ENCODE measurements at places on chromosomes 7 and 10.

GRCh38 chr7:16691241-16691640 lies 45.3 kb downstream of the BZW2 start:
- DNase-seq: no peak

DNA sequence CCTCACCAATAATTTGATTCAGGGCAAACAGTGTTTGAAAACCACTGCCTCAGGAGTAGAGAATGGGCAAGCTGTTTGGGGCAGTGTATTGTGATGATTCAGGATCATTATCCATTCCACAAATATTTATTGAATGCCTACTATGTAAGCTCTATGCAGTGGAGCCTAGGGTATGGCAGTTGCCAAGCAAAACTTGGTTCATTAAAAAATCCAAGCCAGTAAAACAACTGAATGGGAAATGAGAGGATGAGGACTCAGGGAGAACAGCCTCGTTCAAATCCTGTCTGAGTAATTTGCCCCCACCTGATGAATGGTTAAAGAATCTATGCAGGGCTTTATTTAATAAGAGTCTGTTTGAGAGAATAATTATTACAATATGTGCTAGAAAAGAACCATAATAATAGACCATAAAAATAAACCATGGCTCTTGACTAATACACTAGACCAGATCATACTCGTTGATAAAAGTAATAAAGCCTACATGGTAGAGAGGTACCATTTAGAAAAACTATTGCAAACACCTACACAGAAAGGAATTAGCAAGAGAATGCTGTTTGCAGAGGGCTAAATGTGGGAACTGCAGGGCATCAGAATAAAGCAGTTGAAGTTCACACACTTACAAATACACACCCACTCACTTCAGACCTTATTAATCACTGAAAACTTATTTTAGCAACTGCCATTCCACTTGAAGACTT lies 71.7 kb downstream of the CREB5 start:
- DNase-seq: no peak

DNA sequence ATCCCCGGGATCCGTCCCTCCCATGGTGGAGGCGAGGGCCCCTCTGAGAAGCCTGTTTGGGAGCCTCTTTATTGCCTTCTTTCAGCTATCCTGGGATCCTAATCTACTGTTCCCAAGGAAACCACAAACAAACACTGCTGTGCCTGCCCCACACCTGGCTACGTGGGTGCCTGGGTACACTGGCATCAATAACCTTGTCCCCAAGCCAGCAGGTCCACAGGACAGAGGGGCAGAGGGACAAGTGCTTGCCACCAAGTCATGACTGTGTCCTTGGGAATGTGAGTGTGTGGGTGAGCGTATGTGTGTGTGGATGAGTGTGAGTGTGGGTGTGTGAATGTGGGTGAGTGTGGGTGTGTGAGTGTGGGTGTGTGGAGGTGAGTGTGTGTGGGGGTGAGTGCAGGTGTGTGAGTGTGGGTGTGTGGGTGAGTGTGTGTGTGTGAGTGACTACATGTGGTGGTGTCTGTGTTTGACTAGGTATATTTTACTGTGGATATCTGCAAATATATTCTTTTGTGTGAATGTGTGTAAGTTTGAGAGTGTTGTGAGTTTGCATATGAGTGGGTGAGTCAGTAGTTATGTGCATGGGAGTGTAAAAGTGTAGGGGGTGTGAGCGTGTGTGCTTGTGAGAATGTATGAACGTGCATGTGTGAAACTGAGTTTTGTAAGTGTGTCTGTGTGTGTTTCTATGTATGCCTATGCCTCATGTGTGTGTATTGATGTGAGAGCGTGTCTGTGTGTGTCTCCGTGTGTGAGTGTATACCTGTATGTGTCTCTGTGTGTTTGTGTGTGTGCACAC lies 96.1 kb downstream of the TNS3 start:
- DNase-seq: no peak

DNA sequence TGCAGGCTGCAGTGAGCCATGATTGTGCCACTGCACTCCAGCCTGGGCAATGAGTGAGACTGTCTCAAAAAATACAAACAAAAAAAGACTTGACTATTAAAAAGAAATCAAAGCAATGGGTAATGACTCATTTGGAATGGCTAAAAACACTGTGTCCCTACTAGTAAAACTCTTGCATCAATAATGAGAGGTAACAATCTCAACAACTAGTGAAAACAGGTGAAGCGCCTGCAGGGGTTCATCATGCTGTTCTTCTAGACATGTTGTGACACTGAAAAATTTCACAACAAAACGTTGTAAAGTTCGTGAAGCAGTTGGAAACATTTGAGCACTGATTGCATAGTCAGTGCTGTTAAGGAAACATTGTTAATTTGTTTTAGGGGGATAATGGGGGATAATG lies 26.9 kb upstream of the SLC29A4 start:
- DNase-seq: no peak

DNA sequence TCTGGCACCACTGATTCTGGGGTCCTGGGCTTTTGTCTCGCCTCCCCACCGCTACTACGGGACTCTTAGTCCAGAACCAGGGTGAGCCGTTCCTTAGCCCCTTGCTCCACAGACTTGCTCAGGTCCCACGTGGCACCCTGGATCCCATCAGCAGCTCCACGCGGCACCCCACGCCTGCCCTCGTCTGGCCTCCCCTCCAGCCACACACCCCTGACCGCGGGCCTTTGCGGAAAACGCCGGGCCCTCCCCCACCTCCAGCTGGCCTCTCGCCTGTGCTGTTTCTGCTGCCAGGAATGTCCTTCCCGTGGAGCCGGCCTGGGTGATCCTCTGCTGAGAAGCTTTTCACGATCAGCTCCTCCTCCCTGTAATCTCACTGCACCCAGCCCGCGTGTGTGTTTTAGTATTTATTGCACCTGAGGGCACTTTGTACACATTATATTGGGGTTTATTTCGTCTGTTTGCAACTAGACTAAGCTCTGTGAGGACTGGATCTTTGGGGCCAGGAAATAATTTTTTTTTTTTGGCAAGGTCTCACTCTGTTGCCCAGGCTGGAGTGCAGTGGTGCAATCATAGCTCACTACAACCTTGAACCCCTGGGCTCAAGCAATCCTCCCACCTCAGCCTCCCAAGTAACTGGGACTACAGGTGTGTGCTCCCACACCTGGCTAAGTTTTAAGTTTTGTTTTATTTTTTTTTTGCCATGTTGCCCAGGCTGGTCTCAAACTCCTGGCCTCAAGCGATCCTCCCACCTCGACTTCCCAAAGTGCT lies 10.5 kb upstream of the TTYH3 start:
- DNase-seq: no peak

GRCh38 chr10:22334414-22335172 lies 10.7 kb upstream of the SPAG6 start:
- no peak for DNase-seq

GRCh38 chr10:130936851-130937250 lies 374.7 kb downstream of the TCERG1L start:
- no peak for DNase-seq

DNA sequence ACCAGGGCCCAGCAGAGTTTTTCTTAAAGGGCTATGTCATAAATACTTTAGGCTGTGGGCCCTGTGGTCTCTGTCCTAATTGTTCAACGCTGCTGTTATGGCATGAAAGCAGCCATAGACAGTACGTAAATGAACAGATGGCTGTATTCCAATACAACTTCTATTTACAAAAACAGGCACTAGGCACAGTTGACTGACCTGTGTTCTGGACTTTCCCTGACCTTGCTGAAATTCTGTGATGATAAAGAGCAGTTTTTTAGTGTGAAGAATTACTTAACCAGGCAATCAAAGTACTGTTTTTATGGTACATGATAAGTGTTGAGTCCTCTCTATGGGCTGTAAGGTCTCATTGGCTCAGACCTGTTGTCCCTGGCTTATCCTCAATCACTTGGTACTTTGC lies 17.1 kb downstream of the PDCD11 start:
- DNase-seq: no peak
